Activated T-helper 1 cell treated with anti-CD3 and anti-CD28 coated beads, Interleukin-2, amount 50 U/mL, for 16 hours (primary cell): ENCODE measurements at places on chromosomes 16 and 17.

DNA sequence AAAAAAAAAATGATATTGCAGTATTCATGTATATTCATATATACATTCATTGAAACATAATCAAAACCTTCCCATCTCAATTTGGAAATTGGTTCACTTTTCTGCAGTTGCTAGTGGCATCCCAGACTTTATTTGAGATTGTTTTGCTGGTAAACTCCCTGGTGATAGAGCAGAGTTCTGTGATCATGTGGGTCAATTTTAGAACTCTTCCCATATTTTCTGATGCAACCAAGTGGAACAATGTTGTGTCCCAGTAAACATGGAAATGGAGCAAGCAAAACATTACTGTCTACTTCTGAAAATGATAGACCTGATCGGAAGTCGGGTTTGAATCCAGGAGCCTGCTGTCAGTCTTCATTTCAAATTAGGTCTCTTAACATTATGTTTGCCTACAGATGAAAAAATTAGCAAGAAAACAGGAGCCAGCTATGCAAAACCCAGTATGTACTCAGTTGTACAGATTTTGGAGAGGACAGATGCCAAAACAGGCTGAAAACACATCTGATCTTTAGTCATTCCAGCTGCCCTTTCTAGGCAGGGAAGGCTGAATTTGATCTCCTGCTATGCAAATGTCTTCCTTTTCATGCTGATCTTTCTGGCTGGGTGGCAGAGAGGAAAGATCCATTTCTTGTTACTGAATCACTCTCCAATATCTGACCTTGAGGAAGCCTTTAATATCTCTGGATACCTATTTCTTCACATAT lies 786.6 kb upstream of the SOX9 start:
- DNase-seq = no peak

GRCh38 chr17:59811209-59811608 lies 81.5 kb downstream of the TUBD1 start:
- DNase-seq = no peak

- DNase-seq = no peak
These were observed 97.6 kb upstream of the FAM20A start for GRCh38 chr17:68698746-68699145.

DNA sequence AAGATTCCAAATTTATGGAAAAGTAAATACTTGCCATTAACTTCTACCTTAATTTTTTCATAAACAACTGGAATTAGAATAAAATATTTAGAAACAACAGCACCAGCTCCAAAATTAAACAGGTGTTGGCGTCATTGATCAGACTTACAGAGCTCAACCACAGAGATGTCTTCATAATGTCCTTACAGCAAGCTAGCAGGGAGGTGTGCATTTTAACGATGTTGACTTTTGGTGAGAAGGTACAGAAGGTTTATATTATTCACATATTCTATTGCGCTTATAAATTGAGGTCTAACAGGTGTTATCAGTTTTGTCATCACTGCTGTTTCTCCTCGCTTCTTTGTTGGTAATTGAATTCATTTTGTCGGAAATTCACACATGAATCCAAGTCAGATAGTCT lies 226.2 kb upstream of the CA10 start:
- no peak for DNase-seq

DNA sequence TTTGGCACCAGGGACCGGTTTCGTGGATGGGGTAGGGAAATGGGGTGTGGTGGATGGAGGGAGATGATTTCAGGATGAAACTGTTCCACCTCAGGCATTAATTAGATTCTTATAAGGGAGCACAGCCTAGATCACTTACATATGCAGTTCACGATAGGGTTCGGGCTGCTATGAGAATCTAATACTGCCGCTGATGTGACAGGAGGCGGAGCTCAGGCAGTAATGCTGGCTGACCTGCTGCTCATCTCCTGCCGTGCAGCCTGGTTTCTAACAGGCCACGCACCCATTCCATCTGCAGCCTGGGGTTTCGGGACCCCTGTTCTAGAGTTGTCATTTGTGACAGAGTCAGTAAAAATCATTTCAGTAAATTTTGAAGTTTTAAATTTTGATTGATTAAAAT lies 99.7 kb downstream of the CHD9 start:
- no peak for DNase-seq

- DNase-seq = no peak
These were observed 192.2 kb upstream of the WSCD1 start for GRCh38 chr17:5877948-5878347.

GRCh38 chr16:79966226-79966625 lies 365.7 kb upstream of the MAF start:
- no peak for DNase-seq

DNA sequence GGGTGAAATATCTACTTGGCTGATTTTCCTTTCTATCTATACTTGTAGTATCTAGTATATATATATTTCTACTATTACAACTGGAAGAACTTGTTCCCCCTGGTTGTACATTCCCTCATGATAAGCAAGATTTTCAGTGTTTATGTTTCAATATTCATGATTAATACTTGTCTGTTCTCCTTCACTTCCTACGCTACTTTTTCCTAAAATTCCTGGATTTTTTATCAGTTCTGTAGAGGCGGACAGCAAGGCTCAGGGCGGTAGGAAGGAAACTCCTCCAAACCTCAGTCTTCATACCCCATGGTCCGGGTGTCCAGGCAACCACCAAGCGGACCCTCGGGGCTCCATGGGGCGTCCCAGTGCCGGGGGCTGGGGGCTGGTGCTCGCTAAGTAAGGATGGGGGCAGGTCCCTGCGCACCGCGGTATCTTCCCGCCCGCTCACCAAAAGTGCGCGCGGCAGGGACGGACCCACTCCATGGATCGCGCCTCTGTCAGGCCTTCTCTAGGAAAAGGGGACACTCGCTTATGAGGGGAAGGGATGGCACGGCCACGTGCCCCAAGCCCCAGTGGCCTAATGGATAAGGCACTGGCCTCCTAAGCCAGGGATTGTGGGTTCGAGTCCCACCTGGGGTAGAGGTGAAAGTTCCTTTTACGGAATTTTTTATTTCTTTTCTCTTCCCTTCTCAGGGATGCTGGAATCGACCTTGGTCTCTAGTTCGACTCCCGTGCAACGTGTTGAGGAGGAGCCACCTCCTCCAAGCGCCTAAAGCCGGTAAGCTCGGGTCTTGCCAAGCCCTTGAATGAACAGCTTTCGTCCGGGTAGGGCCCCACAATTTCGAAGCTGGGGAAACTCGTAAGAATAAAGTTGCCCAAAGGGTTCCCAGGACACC lies 13.2 kb downstream of the ATP5PD start:
- peak; percentile 54 for DNase-seq
